HEK293T (cell line): ENCODE measurements at places on chromosomes 6 and 20.

DNA sequence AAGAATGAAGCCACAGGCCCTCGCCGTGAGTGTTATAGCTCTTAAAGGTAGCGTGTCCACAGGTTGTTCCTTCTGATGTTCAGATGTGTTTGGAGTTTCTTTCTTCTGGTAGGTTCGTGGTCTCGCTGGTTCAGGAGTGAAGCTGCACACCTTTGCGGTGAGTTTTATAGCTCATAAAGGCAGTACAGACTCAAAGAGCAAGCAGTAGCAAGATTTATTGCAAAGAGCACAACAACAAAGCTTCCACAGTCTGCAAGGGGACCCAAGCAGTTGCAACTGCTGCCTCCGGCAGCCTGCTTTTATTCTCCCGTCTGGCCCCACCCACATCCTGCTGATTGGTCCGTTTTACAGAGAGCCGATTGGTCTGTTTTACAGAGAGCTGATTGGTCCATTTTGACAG is 5.2 kb downstream of the HIVEP1 start:
- DNase-seq = no peak

- DNase-seq = no peak
These were observed 222.0 kb upstream of the SYNCRIP start for GRCh38 chr6:85864453-85865401.

- peak; percentile 27 for DNase-seq
These were observed 65.0 kb upstream of the TOX2 start for GRCh38 chr20:43849496-43850186.

DNA sequence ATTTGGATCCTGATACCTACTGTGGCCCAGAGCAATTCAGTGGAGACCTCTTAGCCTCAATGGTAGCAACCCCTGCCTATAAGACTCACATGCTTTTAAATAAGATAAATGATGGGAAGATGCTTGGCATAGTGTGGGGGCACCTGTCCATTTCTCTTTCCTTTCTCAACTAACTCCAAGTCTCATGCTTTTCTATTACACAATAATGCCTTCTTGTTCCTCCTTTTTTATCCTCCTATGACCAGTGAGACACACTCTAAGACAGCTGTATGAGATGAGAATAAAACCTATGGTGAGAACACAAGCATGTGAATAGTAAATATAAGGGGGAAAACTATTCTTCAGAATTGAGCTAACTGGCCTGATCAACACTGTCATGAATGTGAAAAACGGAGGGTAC is 147.0 kb upstream of the STXBP5 start:
- DNase-seq = no peak

- DNase-seq = no peak
These were observed 111.5 kb upstream of the CCN2 start for GRCh38 chr6:132062626-132063025.

DNA sequence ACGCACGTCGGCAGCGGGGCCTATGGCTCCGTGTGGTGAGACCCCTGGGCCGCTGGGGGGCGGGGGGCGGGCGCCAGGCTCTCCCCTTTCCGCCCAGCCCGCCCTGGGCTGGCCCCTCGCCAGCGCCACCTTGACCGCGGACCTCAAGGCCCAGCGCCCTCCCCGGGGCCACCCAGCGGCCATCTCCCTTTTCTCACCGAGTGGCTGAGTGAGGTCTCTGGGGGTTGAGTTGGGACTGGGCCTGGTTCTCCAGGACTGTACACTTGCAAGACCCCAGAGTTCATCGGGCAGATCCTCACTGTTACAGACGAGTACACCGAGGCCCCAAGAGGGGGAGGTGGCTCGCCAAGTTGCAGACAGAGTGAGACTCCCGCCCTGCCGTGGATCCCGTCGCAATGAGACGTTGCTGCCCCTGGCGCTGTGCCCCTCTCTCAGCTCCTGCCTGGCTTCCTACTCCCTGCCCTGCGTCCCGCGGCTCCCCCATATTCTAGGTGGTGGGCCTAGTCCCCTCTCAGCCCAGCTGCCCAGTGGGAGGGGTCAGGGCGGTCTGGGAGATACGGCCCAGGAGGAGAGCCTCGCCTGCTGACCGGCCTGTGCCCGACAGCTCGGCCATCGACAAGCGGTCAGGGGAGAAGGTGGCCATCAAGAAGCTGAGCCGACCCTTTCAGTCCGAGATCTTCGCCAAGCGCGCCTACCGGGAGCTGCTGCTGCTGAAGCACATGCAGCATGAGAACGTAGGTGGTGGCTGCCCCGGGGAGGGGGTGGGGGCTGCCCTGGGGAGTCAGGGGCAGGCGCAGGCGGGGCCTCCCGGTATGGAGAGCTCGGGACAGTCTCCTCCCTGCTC is 576 bp downstream of the MAPK13 start:
- DNase-seq = no peak

- no peak for DNase-seq
These were observed 34.7 kb downstream of the HM13 start for GRCh38 chr20:31548820-31549512.

GRCh38 chr6:139323511-139324300 is 31.9 kb upstream of the TXLNB start:
- no peak for DNase-seq

DNA sequence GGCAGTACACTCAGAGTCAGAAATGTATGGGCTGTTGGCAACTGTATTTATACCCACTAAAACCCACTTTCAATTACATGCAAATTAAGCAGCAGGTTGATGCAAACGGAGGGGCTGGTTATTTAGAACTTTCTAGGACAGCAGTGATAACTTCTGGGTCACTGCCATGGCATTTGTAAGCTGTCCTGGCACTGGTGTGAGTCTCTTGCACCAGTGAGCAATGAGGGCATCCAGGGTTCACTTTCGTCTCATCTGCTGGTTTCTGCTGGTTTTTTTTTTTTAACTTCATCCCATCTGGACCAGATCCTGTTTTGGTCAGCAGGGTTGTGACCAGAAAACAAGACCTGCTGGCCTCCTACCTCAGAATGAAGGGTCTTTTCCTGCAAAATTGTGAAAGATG is 49.2 kb downstream of the CDH26 start:
- DNase-seq = no peak

DNA sequence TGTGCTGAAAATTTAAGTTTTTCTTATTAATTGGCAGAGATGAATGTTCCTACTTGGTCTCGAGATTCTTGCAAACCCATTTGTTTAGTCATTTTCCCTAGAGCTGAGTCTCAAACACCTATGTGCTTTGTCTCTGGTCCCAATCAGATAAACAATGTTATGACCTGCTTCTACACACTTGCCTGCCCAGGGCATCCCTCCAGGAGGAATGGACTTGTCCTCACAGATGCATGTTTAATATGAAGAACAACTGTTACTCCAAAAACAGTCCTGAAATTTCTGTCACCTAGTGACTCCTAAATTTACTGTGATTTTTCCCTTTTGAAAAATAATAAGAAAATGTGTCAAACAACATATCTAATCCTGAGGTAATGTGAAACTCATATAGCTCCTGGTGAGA is 43.7 kb downstream of the HDGFL1 start:
- DNase-seq = no peak

DNA sequence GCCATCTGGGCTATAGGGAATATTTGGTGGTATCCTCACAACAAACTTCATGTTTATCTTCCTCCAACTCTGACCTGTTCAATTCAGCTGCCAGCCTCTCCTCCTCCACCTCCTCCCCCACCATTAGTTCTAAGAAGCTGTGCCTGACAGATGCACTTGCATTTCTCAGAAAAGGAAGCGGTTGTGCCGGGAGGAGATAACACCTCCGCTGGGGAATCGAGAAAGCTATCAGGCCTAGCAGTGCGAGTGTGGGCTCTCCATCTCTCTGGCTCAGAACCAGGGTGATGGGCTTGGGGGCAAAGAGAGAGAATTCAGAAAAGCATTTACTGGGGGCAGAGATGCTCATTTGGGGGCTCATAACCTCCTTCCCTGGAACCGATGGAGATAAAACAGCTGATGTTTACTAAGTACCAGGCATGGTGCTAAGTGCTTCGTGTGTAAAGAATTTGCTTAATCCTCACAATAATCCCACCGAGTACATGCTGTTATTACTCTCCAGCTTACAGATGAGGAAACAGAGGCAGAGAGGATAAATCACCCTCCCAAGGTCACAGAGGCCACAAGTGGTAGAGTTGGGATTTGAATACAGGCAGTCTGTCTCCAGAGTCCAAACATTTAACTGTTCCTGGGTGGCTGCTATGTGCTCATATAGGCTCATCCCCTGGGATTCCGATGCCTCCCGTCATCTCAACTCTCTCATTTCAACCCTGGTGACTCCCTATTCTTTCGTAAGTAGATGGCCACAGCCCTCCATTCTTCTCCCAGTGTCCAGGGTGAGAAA is 38.3 kb downstream of the COX4I2 start:
- no peak for DNase-seq

GRCh38 chr20:62887860-62888239 is 26.2 kb upstream of the TCFL5 start:
- DNase-seq = no peak

- DNase-seq = no peak
These were observed 112.6 kb downstream of the CDYL start for GRCh38 chr6:4888841-4889240.

GRCh38 chr6:130459316-130459715 is 93.5 kb downstream of the TMEM200A start:
- no peak for DNase-seq

DNA sequence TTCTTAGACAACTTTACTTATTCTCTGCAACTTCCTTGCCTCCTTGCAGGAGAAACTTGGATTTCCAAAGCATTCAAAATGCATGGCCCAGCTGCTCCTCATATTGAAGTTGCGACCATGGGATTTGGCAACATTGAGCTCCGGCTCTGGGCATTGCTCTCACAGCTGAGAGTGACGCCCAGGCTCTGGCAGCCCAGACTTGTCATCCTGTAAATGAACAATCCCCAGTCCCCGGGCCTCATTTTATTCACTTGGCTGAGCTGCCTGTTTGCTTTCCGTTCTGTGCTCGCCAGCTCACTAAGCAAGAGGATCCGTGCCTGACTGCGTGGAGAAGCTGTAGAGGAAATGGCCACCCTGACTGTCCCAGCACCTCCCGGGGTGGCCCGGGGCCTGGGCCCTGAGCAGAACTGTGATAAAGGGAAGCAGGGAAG is 119.5 kb upstream of the CD93 start:
- DNase-seq = no peak

GRCh38 chr6:871503-871902 is 178.6 kb upstream of the EXOC2 start:
- no peak for DNase-seq

GRCh38 chr6:56638760-56639159 is 3.9 kb downstream of the DST start:
- DNase-seq = no peak

- no peak for DNase-seq
These were observed 197.6 kb downstream of the DTNBP1 start for GRCh38 chr6:15465212-15465611.

DNA sequence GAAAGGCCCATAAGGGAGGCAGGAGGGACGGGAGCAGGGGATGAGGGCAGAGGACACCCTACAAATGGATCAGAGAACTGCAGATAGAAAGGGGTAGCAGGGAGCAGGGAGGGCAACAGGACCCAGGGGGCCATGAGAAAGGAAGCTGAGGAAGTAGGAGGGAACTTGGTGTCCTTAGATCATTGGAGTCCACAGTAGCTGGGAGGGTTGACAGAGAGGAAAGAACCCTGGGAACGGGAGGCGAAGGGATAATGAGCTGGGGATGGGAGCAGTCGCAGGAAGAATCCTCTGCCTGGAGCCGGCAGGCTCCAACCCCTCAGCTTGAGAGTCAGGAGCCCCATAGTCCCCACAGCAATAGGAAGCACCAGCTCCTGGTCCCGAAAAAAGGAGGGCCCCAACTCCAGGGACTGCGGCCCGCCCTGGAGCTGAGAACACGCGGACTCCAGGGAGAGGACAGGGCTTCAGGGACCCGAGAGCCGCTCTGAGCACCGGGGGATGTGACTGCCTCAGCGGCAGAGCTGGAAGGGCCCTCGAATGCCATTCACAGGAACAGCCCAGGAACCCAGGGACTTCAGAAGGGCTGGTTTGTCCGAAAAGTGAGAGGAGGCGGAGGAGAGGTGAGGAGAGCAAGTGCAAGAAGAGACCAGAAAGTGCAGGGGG is 32.7 kb downstream of the HLA-A start:
- DNase-seq = no peak

- DNase-seq = no peak
These were observed 102.2 kb downstream of the UNC5CL start for GRCh38 chr6:40936818-40937251.

- no peak for DNase-seq
These were observed 46.2 kb downstream of the TTI1 start for GRCh38 chr20:37986873-37987601.

GRCh38 chr6:121666814-121667213 is 231.4 kb downstream of the GJA1 start:
- DNase-seq = peak; percentile 32

GRCh38 chr20:64083378-64083803 is 807 bp downstream of the LKAAEAR1 start:
- DNase-seq = peak; percentile 79

- DNase-seq = no peak
These were observed 90.4 kb downstream of the PLEKHG1 start for GRCh38 chr6:150689900-150690590.

- no peak for DNase-seq
These were observed 15.1 kb downstream of the KIF13A start for GRCh38 chr6:17972074-17972952.

DNA sequence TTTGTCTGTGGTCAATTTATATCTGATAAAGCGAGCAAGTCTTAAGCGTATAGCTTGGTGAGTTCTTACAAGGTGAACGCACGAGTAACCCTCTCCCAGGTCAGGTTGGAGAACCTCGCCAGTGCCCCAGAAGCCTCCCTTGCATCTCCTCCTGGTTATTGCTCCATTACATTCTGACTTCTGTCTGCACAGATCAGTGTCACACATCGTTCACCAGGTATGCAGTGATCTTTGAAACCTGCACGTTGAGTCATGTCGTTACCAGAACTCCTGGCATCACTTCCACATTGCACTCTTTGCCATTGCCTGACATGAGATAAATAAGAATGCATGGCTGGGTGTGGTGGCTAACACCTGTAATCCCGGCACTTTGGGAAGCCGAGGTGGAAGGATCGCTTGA is 44.2 kb downstream of the AKAP12 start:
- DNase-seq = no peak
